Activated gamma-delta T cell treated with anti-CD3 and anti-CD28 coated beads, Interleukin-2, amount 50 U/mL, for 16 hours (primary cell): ENCODE measurements at places on chromosomes 11 and 22.

- no peak for DNase-seq
These were observed 15.2 kb upstream of the EIF3D start for GRCh38 chr22:36544107-36544620.

DNA sequence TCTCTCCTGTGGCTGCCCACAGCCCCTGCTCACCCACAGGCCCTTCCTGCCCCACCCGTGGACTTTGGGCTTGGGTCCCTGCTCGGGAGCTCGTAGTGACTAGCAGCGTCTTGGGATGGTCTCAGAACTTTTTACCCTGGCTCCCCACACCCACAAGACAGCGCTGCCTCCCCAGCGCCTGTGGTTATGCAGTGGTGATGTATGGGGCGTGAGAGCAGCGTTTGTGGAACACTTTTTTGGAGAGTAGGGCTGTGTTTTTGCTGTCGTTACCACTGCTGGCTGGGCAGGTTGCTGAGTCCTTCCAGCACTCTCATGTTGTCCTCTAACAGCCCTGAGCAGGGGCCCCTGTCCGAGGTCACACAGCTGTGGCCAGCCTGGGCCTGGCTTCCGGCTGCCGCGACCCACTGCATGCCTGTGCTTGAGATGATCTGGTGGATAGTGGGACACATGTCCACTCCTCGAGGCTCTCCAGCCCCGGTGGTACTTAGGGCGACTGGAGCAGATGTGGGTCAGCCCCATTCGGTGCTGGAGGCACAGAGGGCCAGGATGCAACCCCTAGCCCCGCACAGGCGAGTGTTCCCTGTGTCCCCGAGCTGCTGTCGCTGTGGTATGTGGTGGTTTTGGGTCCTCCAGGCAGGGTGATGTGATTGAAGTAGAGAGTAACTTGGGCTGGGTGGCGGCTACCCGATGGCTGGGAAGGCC lies 7.1 kb upstream of the GRAMD4 start:
- DNase-seq, result peak; percentile 27

DNA sequence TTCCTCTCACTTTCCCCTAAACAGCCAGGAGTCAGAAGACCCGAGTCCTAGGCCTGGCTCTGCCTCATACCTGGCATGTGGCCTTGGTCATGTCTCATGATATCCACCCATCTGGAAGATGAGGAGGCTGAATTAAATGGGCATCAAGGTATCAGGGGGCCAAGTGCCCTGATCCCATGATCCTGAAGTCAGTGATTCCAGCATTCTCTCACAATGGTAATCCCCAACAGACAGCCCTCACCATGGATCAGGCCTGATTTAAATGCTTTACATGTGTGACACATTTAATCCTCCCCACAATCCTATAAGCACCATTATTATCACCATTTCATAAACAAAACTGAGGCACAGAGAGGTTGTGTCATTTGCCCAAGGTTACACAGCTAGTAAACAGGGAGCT lies 70.0 kb downstream of the PDE2A start:
- DNase-seq, result no peak

GRCh38 chr22:27419473-27419872 lies 382.1 kb downstream of the MN1 start:
- no peak for DNase-seq

DNA sequence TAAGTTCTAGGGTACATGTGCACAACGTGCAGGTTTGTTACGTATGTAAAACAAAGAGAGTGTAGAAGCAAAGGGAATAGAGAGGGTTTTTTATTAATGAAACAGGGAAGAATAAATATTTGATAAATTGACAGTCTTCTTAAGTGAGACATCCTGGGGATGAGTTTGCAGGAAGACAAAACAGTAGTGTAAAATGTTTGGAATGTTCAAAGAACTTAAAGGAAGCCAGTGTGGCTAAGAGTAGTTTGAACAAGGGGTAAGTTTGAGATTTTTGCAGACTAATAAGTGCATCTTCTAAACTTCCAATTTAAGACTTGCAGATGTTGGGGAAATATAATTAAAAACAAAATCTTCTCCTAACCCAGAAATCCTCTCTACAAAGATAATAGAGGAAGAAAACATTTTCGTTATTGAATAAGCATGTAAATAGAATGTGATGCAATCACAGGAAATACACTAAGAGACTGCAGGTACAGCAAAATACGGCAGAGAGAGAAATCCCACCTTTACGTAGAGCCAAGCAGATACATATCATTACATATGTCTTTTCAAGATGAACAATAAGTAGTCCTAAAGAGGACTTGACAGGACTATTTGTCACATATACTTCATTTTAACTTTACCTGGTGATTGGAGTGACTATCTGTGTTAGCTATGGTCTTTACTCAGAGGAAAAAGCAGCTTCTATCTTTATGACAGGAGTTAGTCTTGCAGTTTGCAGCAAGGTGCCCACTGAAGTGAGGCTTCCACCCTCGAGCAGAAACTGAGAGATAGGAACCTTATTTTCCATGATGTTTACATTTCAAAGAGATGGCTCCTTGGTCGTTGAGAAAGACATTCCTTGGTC lies 402.1 kb downstream of the CNTN5 start:
- no peak for DNase-seq

GRCh38 chr22:43343670-43344519 lies 723 bp upstream of the SCUBE1 start:
- DNase-seq, result no peak

DNA sequence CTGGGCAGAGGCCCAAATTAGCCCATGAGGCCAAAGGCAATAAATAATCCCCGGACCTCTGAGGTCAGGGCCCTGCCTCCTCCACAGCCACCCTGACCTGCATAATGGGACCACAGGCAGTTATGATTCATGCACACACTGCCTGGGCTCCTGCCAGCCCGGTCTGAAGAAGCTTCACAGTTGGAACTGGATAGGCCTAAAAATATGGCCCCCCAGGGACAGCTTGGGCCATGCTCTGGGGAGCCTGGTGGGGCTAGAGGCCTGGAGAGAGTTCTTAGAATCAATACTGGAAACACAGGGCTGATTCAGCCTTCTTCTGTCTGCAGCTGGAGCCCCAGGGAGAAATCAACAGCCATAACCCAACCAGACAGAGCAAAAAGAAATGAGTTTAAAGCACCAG lies 112.8 kb upstream of the CADM1 start:
- DNase-seq, result no peak

GRCh38 chr11:34487430-34487829 lies 26.2 kb downstream of the ELF5 start:
- DNase-seq, result no peak

- DNase-seq, result no peak
These were observed 46.9 kb downstream of the PAX6 start for GRCh38 chr11:31764261-31764660.

DNA sequence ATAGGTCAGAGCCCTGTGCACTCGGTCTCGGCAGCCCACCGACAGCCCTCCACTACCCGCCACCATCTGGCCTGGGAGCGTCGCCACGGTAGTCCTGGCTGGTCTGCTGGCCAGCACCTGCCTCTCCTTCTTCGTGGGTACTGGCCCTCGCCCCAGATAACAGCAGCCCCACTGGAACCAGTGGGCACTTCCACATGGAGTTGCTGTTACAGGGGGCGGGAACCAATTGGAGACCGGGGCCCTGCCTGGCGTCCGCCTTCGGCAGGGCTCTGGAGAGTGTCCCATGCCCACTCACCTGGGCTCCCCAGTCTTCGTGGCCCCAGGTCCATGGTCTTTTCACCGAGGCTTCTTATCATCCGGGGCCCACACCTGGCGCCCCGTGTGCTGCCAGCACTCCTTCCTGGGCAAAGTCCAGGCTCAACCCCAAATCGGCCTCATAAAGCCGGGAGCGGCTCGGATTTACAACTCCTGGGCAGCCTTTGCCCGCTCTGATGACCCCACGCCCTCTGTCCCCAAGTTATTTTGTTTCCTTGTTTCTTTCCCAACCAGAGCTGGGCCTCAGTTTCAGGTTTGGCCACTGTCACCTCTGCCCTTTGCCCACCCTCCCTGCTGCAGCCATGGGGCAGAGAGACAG lies 12.9 kb upstream of the EHD1 start:
- no peak for DNase-seq

- DNase-seq, result no peak
These were observed 39.6 kb downstream of the DIXDC1 start for GRCh38 chr11:111976767-111977145.

- no peak for DNase-seq
These were observed 49.9 kb upstream of the GRK3 start for GRCh38 chr22:25514436-25515180.

DNA sequence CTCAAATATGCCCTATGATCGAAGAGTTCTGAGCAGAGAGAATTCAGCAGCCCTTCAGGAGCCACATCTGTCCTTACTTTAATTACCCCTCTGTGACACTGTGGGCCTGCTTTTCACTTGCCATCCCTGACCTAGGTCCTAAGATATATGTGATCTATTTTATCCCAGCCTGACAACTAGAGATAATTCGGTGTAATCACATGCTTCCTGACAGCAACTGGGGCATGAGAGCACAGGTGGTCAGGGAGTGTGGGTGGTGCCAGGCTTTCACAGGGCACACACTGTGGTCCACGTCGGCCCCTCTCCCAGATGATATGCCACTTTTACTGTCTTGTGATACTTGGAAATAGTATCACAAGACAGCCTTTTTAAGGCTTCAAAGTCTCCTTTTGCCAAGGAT lies 3.9 kb downstream of the TUBA8 start:
- no peak for DNase-seq

DNA sequence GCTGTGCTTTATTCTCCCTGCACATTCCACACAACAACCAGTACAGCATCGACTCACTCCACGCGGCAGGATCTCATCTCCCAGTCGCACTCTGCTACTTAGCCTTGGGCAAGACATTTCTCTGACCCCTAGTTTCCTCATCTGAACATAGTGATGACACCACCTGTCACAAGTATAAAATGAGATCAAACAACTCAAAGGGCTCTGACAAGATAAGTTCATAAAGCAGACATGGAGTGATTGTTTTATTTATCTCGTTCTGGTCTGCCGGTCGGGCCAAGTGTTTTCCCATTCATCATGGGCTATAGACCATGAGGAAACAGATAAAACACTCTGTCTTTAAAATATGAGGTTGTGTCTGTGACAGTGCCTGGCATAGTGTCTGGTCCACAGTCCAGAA lies 35.0 kb downstream of the DSCAML1 start:
- no peak for DNase-seq
